H9 (cell line): ENCODE measurements at places on chromosomes 12 and 14.

GRCh38 chr12:116390401-116391335 lies 113.2 kb upstream of the MED13L start:
- no peak for DNase-seq

GRCh38 chr12:118984161-118984943 lies 3.0 kb downstream of the SRRM4 start:
- DNase-seq, result peak; percentile 13

GRCh38 chr12:72974954-72975555 lies 702.9 kb downstream of the TRHDE start:
- DNase-seq, result peak; percentile 57

DNA sequence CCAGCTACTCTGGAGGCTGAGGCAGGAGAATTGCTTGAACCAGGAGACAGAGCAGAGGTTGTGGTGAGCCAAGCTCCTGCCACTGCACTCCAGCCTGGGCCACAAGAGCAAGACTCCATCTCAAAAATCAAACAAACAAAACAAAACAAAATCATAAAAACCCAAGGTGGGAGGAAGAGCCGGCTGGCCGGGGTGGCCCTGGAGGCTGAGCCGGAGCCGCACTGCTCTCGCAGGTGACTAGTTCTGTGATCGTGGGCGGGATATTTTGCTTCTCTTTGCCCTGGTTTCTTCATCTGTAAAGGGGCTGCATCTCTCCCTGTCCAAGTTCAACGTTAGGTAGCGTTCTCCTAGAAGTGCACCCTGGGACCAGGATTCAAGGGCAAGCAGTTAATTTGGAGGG lies 73.4 kb downstream of the KIF26A start:
- no peak for DNase-seq

DNA sequence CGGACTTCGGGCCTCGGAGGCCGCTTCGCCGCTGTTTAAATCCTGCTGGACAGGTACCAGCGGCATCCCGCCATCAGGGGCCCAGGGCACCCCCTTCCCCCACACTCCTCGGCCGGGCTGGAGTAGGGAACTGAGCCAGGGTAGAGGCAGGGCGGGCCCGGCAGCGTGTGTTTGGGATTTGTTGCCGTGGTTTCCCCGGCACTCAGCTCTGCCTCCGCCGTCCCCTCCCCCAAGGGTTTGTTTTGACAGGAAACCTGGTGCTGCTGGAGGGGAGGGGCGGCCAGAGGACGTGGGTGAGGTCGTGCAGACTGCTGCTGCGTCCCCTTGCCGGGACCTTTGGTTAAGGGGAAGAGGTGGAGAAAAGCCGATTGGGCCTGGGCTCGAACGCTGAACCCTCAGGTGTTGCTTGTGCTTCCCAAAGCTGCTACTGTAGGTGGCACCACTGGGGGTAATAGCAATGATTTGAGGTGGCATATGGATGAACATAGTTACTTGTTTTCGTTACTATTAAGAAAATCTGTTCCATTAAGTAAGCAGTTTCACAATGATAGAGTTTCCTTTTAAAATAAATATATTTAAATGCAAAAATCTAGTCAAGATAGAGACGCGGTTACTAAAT lies 778 bp downstream of the TCP11L2 start:
- DNase-seq, result peak; percentile 89

- no peak for DNase-seq
These were observed 66.1 kb upstream of the ZDHHC17 start for GRCh38 chr12:76697849-76698248.

- no peak for DNase-seq
These were observed 80.2 kb upstream of the FUT8 start for GRCh38 chr14:65332141-65332871.

DNA sequence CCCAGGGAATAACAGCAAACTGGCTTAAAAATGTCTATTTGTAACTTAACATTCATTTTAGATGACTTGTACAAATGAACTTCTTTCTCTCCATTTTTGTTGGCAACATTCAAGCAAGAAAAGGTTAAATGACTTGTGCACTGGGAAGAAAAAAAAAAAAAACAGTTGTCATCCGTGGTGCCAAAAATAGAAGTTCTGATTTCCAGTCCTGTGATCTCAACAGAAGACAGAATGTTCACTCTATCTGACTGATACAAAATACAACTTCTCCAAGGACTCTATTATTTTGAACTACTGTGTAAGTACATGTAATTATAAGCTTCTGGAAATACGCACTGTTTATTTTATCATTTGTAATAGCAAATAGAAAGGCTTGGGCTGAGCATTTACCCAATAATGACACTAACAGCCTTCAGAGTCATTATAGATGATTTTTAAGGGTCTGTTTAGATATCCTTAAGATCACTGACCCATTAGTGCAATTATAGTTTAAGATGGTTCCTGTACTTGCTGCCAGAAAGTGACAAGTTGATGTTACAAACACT lies 59.9 kb downstream of the LIN7A start:
- no peak for DNase-seq

DNA sequence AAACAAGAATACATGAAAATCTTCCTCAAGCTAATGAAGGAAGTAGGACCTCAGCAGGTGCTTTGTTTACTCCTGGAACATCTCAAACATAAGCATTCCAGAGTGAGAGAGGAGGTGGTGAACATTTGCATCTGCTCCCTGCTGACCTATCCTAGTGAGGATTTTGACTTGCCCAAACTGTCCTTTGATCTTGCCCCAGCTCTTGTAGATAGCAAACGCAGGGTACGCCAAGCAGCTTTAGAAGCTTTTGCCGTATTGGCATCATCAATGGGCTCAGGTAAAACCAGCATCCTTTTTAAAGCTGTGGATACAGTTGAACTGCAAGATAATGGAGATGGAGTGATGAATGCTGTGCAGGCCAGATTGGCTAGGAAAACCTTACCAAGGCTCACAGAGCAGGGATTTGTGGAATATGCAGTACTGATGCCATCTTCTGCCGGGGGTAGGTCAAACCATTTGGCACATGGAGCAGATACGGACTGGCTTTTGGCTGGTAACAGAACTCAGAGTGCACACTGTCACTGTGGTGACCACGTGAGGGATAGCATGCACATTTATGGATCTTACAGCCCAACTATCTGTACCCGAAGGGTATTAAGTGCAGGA lies 1.9 kb downstream of the TOGARAM1 start:
- DNase-seq, result no peak

- peak; percentile 41 for DNase-seq
These were observed 171.3 kb downstream of the TMTC2 start for GRCh38 chr12:82857911-82858533.

GRCh38 chr12:109209082-109209481 lies 92.7 kb downstream of the ACACB start:
- DNase-seq, result no peak

GRCh38 chr12:79174626-79175025 lies 310.1 kb downstream of the SYT1 start:
- DNase-seq, result no peak

GRCh38 chr12:52285851-52286530 lies 5.3 kb downstream of the KRT81 start:
- peak; percentile 31 for DNase-seq

GRCh38 chr14:71363946-71364925 lies 457.0 kb downstream of the PCNX1 start:
- DNase-seq, result no peak

DNA sequence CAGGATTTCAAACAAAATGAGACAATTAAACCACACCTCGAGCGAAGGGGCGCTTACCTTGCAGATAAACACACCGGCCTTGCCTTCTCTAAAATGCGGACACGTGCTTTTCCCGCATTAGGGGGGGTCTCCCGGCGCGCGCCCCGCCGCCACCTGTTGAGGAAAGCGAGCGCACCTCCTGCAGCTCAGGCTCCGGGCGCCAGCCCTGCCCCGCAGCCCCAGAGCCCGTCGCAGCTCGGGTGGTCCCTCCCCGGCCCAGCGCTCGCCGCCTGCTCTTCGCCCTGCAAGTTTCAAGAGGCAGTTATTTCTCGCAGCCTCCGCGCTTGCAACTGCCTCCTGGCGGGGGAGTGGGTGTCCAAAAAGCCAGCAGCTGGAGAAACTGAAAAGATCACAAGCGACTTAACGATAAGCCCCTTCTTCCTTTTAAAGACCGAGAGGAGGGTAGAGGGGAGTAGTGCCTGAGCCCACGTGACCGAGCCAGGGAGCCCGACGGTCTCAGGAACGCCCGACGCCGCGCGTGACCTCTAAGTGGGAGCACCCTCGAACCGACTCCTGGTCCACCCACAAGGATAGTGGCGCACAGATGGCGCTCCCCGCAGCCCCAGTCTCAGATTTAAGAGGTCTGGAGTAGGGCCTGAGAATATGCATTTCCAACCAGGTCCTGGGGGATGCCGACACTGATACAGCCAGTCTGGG lies at the start of gene ESR2:
Gene ESR2, minus strand, starts transcription at position 396 of the 696 bp plus-strand sequence. CDS start 11,386 bp downstream, outside the sequence.
- peak; percentile 56 for DNase-seq

DNA sequence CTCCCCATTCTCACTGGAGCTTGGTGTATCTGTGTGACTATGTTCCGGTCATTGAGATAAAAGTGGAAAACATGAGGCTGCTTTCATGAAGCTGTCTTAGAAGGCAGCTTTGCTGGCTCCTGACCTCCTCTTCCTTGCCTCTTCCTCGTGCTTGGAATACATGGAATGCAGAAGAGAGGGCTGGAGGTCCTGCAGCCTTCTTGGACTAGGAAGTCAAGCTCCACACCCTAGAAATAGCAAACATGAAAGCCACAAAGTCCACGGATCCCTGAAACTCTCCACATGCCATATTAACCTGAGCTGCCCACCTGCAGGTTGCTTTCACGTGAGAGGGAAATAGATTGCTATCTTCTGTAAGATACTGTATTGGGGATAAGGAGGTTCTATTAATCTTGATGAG lies 51.0 kb downstream of the FZD10 start:
- DNase-seq, result no peak

DNA sequence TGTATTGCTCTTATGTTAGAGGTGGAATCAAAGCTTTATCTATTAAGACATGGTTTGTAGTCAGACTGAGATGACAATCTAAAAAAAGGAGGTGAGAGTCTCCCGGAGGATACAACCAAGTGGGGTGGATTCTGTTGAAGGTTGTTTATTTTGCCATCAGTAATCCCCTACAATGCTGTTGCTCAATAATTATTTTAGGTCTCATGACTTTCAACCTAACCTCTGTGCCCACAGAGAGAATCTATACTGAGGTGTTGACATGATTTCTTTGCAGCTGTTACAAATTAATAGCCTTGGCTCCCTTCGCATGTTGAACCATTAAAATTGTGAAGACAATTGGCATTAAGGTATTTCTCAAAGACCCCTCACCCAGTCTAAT lies 28.7 kb upstream of the FOS start:
- no peak for DNase-seq
